Neural progenitor cell (in vitro differentiated cells): ENCODE measurements at places on chromosomes 3 and 15.
A peak's percentile ranks its signal among the peaks of the same experiment; 100 is the strongest.

DNA sequence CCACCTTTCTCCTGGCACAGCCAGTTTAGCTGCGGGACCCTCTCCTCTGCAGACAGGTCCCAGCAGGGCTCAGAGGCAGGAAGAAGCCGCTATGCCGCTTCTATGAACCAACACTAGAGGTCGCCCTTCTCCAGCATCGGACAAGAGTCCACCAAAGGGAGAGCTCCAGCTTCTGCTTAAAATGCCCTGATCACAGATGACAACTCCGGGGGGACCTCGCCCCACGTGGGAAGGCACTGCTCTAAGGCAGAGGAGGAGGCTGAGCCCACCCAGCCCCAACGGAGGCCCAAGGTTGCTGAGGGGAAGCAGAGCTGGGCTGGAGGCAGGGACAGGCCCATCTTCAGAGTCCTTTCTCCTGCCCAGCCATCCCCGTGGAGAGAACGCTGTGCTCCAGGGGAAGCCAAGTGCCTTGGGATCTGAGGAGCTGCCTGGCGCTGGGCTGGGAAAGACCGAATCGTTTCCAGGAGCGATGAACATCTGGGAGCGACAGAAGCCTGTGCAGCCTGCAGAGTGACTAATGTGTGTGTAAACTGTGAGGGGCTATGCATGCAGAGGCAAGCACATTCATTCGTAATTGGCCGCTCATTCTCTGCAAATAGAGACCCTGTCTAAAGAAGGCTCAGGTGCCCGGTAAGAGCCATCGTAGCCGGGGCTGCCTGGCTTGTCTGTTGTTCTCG, 43.5 kb upstream of the BDH1 start:
- DNase-seq, result peak; percentile 87

- DNase-seq, result peak; percentile 14
These were observed 110.5 kb upstream of the ABHD17C start for GRCh38 chr15:80584561-80584964.

- DNase-seq, result no peak
These were observed 144.7 kb upstream of the ANKRD28 start for GRCh38 chr3:15942462-15942861.

- no peak for DNase-seq
These were observed 111.5 kb upstream of the PPP2R3A start for GRCh38 chr3:135853981-135854380.

- no peak for DNase-seq
These were observed 127.2 kb upstream of the MANF start for GRCh38 chr3:51257870-51258269.

GRCh38 chr3:22969276-22969675, 233.9 kb upstream of the UBE2E2 start:
- no peak for DNase-seq

- peak; percentile 86 for DNase-seq
These were observed 40.5 kb downstream of the DPPA2 start for GRCh38 chr3:109275702-109276293.

DNA sequence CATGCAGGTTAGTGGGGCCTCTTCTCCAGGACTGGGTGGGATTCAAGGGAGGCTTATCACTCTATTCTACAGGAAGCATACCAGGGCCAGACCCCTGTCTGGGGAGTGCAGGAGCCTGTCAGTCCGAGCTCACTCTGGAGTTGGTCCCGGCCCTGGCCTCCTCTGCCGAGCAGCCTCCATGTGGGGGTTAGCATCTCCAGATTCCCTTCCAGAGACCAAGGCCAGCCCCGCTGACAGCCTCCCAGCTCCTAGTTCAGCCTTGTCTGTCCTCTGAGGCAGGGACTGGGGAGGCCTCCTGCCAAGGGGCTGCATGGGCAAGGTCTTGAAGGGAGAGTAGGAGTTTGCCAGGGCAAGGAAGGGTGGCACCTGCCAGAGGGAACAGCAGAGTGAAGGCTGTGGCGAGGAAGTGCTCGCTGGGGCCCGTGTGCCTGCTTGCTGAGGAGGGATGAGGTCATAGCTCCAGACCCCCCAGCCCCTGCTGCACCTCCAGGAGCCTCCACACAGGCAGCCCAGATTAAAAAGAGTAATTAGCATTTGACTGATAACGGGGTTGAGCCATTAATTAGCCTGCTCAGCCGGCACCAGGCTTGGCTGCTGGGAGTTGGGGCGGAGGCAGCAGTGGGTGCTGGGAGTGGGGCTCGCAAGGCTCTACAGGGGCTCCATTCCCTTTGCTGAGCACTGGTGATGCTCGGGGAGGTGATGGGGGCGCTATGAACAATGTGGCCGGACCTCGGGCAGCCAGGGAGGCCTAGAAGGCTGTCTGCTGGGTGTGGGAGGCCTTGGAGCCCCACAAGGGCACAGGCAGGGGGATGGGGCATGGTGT, 54.3 kb downstream of the DNAJB8 start:
- DNase-seq, result peak; percentile 43

DNA sequence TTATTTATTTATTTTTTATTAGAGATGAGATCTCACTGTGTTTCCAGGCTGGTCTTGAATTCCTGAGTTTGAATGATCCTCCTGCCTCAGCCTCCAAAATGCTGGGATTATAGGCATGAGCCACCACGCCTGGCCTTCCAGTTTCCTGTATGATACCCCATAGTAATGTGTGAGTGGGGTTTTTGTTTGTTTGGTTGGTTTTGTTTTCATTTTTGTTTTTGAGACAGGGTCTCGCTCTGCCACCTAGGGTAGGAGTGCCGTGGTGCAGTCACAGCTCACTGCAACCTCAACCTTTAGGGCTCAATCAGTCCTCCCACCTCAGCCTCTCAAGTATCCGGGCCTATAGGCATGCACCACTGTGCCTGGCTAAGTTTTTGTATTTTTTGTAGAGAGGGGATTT, 30.9 kb downstream of the GOLM2 start:
- DNase-seq, result no peak
